ENCODE measurements at places on chromosomes 11 and 22.

DNA sequence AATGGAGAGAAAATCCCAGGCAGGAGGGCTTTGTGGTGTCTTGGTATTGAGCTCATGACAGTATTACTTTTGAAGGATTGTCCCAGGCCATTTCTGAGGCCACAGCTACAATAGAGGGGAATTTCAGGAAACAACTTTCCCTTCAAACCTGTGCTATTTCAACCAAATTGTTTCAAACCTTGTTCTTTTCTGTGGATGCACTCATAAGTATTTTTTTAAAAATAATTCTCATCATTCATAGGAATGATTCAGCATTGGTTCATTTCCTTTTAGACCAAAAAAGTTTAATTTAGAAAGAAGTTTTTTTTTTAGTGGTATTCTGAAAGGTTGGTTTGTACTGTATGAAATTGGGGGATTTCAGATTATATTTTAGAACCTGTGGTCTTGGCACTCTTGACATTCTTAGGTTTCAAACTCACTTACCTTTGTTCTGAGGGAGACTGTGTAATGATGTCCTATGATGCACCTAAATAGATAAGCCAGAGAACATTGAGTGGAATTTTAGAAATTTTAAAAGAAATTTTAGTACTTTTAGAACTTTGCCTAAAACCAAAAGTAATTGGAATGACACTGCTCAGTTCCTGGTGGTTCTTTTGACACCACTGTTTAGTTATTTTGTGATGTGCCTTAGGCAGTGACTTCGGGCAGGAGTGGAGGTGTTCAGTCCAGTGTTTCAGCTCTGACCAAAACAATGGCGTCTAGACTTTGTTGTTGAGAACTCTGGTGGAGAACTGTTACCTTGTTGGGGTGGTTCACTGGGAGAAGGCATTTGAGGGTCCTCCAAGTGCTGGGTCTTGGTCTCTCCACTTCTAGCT is 12.2 kb downstream of the TEAD1 start:
- no peak for DNase-seq

DNA sequence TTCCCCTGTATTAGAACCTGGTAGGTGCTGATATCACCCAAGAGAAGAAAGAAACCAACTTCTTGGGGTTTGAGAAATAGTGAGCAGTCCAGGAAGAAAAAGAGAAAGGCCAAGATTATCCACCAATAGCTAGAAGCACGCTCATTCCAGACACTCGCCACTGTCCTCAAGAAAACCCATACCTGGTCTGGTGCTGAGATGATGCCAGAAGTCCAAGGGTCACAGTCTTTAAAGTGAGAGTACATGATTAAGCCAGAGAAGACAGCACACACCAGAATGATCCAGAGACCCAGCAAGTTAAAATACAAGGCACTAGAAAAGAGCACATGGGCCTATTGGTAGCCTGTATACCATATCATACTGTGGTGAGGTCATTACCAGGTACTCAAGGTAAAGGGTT is 23.6 kb downstream of the SLC5A12 start:
- no peak for DNase-seq

DNA sequence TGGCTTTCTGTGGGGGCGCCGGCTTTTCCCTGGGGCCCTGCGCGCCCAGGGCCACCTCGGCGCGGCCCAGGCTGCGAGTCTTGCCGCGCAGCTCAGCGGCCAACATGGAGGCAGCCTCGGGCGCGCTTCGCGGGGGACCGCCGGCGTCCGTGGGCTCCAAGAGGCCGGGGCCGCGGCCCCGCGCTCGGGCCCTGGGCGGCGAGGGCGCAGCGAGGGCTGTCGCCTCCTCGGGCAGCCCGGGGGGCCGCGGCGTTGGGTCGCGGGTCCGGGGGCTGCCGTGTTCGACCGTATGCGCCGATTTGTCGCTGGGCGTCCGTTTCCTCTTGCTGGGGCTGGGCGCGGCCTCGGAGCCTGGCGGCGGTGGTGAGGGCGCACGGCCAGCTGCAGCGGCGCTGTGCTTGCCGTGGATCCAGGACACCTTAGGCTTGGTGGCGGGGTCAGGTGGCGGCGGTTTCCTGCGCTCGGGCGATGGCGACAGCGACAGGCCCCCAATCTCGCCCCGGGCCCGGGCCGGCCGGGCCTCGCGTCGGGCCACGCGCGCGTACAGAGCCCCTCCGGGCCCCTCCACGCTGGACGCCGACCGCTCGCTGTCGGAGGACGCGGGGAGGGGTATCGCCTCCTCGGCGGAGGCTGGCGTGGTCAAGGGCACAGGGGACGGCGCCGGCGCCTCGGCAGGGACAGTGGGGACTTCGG is 11.9 kb downstream of the SCARF2 start:
- DNase-seq, result no peak

GRCh38 chr11:28951191-28951590 is 843.0 kb downstream of the METTL15 start:
- DNase-seq, result no peak

DNA sequence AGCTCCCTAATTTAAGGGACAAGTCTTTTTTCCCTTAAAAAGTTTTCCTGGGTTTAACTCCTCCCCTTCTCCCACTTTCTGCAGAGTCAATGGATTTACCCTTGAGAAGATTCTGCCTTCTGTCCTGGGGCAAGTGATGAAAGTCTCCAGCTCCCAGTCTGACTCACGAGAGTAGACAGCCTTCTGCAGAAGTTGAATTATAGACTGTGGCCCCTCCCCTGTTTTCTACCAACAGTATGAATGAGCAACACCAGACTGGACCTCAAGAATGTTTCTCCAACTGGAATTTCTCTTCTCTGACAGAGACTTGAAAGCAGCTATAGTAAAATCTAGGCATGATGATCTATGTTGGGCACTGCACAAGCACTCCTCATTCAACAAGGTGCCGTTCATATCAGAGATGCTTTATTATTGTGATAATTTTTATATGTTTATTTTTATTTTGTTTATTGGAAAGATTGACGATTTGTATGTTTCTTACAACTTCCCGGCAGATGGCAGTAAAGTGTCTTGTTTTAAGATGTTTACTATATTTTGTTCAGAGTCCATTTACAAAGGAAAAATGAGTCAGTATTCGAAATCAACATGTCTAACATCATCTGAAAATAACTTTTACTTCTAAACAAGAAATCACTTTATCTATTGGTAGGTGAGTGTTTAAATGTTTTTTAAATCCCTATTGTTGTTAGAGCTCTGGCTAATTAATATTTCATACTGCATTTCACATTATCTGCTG is 56.6 kb downstream of the LMO2 start:
- no peak for DNase-seq

DNA sequence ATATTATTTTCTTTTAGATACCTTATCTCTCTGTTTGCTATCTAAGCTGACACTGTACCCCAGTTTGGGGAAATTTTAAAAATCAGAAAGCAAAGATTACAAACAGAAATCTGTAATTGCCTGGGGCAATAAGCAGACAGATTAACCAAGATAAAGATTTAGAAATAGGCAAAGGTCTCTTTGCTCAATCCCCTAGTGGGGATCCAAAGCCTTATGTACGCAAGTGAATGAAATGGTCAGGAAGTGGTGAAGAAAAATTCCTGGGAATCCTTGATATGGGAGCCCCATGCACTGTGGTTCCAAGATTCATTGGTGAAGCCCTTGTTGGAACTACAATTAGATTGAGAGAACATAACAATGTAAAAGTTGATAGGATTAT is 139.5 kb upstream of the GUCY1A2 start:
- DNase-seq, result no peak

DNA sequence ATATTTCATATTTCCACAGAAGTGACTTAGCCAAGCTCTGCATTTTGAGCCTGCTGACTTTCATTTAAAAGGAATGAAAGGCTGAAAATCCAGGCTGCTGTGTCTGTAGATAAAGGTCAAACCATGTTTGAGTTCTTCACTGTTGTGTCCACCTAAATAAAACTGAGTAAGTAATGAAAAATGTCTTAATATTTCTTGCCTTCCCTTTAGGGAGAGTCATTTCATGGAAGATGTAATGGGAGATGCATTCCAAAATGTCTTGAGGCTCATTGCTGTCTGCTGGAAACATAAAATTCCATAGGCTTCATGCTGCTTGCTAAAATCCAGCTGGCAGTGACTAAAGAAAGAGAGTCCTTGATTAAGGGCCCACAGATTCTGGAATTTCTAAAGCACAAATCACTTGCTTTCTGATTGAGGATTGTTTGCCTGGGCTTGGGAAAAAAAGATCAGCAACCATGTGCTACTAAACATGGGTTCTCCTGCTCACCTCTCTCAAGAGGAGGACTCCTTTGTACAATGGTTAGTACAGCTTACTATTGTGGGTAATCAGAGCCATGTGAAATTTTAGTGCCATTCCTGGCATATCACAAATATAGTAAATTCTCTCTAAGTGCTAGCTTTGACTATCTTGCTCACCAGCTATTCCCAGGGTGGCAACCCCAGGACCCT is 56.9 kb downstream of the PANX1 start:
- DNase-seq, result no peak

DNA sequence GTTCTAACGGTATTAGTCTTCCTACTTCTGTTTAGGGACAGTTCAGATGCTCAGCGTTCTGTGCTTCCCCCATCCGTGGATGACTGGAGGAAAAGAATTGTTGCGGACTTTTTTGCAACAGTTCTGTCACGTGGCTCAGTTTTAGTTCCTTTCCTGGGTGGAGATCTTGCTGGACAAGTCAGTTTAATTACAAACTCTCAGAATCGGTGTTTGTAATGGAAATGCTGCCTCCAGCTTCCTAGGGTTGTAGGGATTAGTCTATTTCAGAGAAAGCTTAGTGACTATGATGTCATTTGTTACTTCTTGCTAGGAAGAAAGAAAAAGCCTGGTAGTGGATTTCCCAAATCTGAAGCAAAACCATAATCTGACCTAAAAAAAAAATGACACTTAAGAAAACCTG is 320.4 kb downstream of the CADM1 start:
- no peak for DNase-seq

GRCh38 chr11:76153571-76153923 is 52.8 kb downstream of the WNT11 start:
- no peak for DNase-seq

- DNase-seq, result no peak
Observed at GRCh38 chr11:134625631-134626030, 213.6 kb upstream of the B3GAT1 start.

DNA sequence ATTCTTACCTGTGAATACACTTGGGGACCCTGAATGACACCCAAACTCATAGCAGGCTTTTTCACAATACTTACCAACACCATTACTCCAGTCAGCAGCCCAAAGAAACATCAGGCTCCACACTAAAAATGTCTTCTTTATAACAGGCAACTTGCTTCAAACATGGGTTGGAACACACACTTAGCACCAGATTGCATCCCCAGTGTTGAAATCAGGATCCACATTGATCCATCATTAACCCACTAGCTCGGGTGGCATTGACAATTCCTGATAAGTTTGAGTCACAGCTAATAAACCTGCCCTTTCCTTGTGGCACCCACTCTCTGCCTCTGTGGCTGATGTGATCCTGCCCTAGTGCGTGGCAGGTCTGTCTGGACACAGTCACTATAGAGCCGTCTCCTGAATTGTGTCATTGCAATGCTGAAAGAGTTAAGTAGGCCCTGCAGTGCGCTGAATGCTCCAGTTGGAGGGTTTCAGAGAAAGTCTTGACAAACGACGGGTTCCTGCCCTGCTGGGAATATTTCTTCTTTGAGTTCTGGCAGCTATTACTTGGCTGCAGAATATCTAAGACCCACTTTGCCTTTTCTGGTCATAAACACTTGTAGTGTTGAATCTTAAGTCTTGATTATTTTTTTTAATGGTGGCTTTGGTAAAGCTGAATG is 19.6 kb upstream of the C11orf96 start:
- no peak for DNase-seq

DNA sequence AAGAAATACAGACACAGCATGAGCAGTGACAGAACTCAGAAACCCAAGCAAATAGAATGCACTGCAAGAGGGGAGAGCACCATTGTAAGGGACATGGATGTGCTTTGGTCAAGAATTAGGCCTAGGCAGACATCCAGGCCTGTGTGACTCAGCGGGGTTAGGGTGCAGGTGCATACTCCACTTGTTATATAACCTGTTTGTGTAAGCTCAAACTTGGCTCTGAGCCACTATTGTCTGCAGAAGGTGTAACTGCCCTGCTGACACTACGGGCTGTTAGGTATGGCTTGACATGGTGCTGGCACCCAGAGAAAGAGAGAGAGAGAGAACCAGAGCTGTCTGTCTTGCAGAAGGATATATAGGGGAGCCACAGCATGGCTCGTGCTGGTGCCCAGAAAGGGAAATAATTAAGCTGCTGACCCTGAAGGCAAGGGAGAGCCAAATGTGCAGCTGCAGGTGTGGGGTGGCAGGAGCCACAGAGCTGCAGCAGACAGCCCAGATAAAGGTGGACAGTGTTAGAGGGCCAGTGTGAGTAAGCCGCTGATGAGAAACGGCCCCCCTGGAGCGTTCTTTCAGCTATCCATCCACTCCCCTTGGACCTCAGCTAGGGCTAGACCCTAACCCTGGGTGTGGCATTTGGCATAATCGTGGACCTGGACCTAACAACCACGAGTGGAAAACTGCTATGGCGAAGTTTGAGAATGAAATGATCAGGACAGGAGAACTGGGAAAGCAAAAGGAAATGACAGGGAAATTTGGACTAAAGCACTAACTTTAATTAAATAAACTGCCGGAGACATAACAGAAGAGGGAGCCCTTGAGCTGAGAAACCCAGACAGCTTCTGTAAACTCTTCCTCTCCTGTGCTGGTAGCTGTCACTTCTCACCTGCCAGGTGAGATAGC is 253.0 kb upstream of the CCDC179 start:
- DNase-seq, result peak; percentile 29

DNA sequence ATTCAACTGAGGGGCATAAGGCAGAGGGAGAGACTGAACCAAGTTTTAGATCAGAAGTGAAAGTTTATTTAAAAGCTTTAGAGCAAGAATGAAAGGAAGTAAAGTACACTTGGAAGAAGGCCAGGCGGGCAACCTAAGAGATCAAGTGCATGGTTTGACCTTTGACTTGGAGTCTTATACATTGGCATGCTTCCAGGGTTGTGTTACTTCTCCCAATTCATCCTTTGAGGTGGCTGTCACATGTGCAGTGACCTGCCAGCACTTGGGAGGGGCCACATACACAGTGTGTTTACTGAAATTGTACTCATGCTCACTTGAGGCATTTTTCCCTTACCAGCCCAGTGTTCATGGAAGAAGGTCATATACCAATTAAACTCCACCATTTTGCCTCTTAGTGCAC is 30.4 kb downstream of the CYP2R1 start:
- DNase-seq, result no peak

DNA sequence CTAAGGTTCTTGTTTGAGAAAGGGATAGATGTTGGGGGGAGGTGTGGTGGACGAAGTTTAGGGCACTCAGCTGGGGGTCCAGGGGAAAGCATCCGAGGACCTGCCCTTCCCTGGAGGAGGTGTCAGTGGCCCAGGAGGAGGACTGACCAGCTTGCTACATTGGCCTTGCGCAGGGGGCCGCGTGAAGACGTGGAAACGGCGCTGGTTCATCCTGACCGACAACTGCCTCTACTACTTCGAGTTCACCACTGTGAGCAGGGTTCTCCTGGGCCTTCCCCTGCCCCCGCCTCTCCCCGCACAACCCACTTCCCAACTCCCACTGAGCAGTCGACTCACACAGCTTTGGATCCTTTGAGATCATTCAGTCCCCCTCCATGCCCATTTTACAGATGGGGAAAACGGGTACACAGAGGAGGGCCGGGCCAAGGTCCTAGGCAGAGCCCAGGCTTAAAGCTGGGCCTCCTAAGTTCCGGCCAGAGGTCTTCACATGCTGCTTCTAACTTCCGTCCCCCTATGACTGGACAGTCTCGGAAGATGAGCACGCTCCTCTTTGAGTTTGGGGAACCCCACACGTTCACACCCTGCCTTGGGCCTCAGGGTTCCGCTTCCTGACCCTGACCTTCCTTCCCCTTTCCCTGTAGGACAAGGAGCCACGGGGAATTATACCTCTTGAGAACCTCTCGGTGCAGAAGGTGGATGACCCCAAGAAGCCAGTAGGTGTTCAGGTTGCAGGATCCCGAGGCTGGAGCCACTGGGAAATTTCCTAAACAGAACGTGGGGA is 28.7 kb downstream of the CYTH4 start:
- DNase-seq, result no peak
